ENCODE measurements at places on chromosomes 13 and 19.

- DNase-seq: no peak
These were observed 383.3 kb downstream of the RFC3 start for GRCh38 chr13:34201050-34201913.

DNA sequence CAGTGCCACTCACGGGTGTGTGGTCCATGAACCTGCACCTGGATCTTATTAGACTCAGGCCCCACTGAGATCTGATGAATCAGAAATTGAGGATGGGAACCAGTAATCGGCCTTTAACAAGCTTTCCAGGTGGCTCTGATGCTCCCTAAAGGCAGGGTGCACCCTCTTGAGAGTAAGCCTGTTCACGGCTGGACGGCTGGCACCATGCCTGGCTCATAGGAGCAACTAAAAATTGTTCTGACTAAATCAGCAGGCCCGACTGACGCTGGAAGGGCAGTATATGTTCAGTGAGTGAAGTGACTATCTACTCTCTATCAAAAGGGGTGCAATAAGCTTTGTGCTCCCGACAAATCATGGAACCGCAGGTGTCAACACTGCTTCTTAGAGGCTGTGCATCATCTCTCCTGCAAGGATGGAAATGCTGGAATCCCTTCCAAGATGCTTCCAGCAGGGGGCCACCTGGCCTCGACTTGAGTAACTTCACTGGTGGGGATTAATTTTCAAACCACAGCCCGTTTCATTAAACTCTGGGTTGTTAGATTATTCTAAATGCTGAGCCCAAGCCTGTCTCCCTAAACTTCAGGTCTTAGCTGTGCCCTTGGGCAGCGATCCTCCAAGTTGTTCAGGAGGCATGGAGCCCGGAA, 28.4 kb downstream of the TMTC4 start:
- no peak for DNase-seq

GRCh38 chr13:28408235-28408848, 86.6 kb downstream of the FLT1 start:
- no peak for DNase-seq

- DNase-seq: no peak
These were observed 3.4 kb downstream of the HMG20B start for GRCh38 chr19:3575949-3576673.
